Endodermal cell (in vitro differentiated cells): ENCODE measurements at places on chromosomes 5 and 9.

DNA sequence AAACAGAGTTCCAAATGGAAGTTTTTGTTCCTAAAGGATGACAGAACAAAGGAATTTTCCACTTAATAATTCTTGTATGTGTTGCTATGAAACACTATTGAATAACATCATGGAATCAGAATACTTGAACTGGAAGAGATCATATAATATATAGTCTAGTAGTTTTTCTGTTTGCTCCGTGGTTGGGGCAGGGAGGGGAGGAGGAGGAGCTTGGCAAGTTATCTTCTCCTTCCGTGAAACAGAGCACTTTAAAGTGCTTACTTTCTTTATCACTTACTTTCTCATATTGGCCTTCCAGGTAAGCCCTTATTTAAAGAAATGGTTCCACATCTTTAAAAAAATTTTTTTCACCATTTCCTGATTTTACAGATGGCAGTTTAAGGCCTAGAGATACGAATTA, 165.9 kb upstream of the TLX3 start:
- no peak for DNase-seq

- peak; percentile 90 for DNase-seq
These were observed 81.3 kb downstream of the STK10 start for GRCh38 chr5:172106511-172107356.

DNA sequence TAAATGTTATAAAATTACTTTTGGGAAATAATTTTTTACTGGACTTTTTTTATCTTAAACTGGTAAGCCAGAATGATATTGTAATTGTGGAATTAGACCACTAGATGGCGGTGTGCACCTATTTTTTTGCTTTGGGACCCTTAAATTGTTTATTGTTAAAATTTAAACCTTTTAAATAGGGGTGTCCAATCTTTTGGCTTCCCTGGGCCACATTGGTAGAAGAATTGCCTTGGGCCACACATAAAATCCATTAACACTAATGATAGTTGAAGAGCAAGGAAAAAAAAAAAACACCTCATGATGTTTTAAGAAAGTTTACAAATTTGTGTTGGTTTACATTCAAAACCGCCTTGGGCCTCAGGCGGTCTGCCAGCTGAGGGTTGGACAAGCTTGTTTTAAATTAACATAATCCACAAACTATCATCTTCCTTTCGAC, 28.4 kb upstream of the GADD45G start:
- DNase-seq: no peak

DNA sequence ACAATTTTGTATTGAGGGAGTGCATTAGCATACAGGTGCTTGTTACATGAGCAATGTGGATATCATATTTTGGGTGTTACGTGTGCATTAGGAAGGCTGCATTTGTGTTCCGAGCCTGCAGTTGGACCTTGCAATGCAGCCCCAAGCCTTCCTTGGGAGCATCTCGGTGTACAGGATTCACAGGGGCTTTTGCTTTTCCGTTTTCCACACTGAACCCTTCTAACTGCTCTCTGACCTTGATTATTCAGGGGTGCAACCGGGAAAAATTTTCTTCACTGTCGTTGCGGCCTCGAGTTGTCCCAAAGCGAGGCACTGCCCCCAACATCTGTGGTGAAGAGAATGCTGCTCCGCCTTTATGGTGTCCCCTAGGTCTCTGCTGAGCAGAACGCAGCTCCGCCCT, 80.1 kb upstream of the PLEKHG4B start:
- no peak for DNase-seq

DNA sequence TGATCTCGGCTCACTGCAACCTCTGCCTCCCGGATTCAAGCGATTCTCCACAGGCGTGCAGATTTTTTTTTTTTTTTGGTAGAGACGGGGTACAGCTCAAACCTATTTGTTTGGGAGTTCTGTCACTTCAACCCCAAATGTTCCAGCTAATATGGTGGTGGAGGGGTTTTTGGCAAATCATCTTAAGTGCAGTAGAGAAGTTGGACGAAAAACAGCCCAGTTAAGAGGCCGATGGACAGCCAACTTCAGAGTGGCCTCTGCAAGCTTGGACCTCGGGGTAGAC, 756 bp upstream of the PRR7 start:
- no peak for DNase-seq

DNA sequence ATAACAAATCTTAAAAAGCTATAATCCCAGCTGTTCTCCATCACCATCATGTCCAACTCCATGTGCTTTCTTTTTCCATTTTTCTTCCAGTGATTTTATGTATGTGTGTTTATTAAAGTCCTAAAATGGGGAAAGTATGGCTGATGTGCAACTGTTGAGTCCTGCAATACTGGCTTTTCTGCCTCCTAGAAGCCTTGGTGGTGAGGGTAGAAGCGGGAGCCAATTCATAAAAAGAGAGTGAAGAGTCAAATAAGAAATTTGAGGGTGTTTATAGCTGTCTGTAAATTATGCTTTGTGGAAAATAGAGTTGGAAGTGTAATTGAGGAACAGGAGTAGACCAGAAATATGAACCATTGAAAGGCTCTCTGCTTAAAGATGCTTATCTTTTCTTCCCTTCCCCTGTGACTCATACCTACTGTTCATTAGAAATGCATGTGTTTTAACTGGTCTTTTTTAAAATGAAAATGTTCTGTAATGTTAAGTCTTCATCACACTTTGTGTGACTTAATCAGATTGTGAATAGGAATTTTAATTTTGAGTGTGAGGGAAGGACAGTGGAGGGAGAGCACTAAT, 80.1 kb downstream of the ZCCHC7 start:
- DNase-seq: no peak

GRCh38 chr5:73908395-73908794, 282.4 kb downstream of the ARHGEF28 start:
- no peak for DNase-seq

GRCh38 chr5:82218374-82219156, 59.6 kb downstream of the RPS23 start:
- no peak for DNase-seq

DNA sequence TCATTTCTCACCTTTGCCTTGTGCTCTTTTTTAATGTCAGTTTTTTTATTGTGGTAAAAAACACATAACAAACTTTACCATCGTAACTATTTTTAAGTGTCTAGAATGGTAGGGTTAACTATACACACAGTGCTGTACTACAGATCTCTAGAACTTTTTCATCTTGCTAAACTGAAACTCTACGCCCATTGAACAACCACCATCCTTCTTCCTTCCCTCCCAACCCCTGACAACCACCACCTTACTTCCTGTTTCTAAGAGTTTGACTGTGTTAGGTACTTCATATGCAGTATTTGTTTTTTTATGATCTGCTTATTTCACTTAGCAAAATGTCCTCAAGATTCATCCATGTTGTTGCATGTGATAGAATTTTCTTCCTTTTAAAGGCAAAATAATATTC, 54.9 kb downstream of the PSAT1 start:
- no peak for DNase-seq

GRCh38 chr9:123996731-123997421, 14.7 kb upstream of the LHX2 start:
- DNase-seq: peak; percentile 72

DNA sequence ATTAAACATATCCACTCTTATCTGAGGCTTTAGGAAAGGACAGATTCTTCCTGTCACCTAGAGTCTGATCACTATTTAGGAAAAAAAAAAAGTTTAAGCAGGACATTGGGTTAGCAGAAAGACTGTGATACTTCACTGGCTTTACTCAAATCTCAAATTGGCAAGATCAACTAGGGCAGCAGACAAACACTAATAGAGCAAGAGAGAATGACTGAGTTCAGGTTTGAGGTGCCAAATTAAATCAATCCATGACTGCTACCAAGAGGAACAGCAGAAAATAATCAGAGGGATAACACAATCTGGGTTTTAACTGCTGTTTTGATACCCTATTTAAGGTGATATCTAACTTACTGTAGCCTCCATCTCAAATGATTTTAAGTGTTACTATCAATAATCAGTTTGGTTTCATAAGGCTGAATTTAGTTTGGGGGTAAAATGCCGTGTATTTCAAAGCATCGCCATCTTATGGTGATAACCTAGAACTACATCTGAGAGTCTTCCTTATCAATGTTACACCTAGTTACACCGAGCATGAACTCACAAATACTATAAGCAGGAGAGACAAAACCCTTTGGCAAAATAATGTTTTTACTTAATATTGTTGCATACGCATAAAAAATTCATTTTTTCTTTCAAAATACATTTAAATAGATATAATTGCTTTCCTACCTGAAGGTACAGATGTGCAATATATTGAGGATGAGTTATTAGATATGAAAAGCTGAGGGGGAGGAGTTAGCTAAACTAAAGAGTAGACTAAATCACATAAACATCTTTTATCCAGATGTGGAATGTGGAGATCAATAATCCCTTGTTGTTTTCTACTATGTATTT, 286.4 kb upstream of the CDH12 start:
- no peak for DNase-seq

DNA sequence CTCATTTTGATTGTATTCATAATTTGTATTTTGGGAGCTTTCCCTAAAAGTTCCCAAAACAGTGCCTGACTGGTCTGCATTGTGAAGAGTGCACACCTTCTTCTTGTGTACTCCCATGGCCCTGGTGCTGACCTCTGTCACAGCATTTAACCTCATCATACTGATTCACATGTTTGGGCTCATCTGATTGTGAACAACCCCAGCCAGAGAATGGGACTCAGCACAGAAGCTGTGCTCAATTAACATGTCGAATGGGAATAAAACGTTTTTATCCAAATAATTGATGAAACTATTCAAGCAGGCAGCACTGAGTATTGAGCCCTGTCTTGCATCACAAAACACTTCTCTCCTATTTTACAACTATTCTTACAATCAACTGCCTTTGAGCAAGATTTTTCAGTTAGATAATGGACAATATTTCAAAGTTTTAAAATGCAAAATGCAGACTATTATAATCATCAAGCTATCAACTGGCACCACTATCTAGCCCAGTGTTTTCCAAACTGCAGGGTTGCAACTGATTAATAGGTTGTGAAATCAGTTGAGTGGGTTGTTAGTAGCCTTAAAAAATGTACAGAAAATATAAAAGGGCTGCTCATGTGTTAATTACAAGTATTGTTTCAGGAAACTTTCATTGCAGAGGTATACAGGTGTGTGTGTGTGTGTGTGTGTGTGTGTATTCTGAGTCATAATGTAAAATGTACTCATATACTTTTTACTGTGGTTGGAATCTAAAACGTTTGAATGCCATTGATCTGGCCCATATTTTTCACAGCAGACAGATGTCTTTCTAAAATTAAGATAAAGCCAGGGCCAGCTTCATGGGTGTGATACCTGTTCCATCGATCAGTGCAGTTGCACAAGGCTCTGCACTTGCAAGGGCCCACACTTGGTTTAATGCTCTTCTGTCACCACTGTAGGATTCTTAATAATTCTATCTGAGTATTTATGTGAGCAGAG, 190.5 kb downstream of the PIK3R1 start:
- DNase-seq: no peak

DNA sequence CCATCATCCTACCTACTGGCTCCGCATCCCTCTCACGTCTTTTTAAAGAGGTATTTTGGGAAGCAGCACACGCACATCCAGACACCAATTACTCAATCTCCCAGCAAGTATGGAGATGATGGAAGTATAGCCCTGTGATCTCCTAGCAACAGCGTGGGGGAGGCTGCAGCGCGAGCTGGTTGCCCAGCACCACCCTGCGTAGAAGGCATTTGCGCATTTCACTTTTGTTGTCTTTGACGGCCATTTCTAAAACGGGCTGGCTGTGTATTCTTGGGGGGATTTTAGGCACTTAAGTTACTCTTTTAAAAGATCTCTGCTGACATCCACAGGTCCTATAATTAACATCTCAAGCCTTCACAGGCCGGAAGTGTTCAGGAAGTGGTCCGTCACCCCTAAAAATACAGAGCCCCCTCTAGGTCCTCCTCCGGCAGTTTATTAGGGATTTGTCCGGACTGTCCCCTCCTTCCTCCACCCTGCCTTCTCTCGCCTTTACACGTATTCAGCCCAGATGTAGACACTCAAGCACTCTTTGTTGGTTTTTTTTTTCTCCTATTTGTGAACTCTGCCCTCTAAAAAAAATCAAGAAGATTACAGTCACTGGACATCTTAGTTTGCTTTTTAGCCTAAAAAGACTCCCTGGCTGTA, 371.4 kb downstream of the NTRK2 start:
- DNase-seq: no peak

DNA sequence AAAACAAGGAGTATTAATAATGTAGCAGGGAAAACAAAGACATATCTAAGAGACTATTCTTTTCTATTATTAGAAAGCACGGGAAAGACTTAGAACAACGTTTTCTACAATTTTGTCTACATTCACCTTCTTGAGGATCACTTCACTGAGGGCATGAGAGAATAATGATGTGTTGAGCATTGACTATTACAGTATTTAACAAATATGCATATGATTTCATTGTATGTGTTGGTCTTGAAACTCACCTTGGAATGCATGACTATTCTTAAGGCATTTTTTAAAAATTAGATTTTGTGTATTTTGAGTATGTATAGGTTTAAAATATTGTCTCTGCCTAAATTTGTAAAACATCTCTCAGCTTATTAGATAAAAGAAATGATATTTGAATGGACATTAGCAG, 1.2 kb downstream of the FSD1L start:
- no peak for DNase-seq
